ENCODE measurements at places on chromosomes 1 and 21.

DNA sequence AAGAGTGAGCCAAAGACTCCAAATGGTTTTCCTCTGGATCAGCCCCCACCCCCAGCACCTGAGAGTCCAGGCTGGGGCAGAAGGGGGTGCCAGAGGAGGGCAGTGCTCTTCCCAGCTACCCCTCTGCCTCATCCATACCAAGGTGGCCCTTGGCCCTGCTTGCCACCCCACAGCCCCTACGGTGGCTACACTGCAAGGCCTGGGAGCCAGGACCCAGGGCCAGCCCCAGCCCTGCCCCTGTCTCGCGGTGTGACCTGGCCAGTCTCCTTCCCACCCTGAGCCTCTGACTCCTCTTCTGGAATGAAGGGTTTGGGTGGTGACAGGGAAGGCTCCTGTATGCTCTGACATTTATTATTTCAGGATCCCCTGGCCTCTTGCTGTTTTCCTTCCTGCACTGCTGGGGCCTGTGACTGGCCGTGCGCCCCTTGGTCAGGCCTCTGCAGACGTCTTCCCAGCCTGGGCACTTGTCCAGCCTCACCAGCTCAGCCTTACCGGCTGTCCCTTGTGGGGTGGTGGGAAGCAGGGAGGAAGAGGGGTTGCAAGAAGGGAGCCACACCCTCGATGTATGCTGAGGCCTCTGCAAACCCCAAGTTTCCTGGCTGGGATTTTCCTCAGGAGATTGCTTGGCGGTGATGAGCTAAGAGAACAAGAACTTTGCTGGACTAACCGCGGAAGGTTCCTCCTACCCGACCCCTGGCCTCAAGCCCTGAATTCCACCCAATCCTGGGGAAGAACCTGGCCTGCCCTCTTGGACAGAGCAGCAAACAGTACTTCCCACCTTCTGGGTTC is 13.5 kb downstream of the ASAP3 start:
- no peak for DNase-seq

DNA sequence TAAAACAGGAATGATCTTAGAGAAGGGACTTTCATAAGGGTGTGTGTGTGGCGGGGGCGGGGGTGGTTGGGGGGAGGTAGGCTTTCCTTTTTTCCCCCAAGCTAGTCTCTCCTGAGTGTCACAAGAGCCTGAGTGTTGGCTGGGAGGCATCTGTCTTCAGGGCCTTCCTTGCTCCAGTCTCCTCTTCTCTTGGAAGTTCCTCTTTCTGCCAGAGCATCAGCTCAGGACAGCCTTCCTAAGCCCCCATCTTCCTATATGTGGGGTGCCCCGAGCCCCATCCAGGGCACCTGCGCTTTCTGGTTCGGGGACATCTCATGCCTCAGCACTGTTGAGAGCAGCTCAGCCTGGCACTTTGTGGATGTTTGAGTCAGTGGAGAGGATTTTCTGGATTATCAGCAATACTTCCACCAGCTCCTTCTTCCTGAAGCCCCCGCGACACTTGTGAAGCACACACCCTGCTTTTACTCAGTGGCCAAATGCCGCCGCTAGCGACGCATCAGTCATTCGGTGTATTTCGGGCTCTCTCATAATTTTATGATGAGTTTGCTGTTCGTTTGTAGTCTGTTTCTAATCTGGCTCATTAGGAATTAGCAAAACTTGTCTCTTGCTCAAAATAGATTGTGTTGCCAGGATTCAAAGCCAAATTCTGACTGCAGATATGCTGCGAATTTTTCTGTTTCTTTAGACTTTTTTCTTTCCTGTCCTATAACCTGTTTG is 61.7 kb downstream of the GALNT2 start:
- no peak for DNase-seq

- no peak for DNase-seq
Observed at GRCh38 chr21:43763901-43764523, 12.1 kb downstream of the CSTB start.

GRCh38 chr1:116012716-116013115 is 36.4 kb downstream of the SLC22A15 start:
- no peak for DNase-seq

DNA sequence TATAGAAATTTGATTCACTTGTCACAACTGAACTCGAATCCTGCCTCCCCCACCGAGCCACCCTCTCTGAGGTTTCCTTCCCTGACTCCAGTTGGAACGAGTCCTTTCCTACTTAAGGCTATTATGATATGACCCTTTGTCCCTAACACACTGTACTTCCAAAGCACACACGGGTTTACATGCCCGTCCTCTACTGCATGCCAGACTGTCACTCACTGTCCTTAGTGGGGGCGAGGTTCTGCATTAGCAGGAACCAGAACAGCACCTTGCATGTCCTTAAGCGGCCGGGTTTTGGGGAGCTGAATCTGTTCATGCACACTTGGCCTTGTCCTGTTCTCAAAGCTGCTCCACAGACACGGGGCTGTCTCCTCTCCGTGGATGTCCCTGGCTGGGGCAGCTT is 164.6 kb upstream of the KCNJ6 start:
- DNase-seq: no peak

- DNase-seq: no peak
Observed at GRCh38 chr1:241869022-241869421, 21.0 kb downstream of the EXO1 start.

DNA sequence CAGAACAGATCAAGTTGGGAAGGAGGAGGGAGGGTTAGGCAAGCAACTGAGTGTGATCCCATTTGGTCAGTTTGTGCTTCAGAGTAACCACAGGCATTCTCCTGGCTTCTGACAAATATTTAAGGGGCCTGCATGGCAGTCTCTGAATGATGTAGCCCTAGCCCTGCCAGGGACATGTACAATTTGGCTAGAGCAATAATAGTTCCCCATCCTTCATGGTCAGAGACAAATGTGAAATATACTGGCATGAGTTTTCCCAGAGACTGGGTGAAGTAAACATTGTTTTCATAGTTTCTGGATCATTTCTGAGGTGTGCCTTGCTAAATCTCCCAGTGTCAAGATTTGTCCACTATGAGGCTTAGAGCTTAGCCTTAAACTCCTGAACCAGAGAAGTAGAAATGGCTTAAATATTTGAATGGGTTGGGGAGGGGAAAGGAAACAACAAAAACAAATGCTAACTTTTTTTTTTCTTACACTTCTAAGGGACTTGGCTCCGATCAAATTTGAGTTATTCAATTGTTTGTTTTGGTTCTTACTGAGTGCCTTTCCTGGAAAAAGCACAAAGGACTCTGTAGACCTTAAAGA is 42.0 kb upstream of the UBE2U start:
- DNase-seq: no peak

DNA sequence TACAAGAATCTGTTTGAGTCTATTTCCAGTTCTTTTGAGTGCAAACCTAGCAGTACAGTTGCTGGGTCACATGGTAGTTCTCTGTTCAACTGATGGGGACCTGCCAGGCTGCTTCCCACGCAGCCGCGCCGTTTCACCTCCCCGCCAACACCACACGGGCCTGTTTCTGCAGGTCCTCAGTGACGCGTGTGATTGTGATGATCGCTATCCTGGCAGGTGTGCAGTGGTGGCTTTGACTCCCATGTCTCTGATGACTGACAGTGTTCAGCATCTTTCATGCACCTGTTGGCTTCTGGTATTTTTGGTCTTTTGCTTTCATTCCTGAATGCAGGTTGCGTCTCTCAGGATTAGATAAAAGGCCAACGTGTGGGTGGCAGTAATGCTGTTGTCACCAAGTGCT is 41.6 kb downstream of the FAAP20 start:
- no peak for DNase-seq

GRCh38 chr1:207026104-207026534 is 6.4 kb downstream of the C1orf116 start:
- no peak for DNase-seq

- DNase-seq: no peak
Observed at GRCh38 chr1:93446837-93447451, 974 bp upstream of the FNBP1L start.

DNA sequence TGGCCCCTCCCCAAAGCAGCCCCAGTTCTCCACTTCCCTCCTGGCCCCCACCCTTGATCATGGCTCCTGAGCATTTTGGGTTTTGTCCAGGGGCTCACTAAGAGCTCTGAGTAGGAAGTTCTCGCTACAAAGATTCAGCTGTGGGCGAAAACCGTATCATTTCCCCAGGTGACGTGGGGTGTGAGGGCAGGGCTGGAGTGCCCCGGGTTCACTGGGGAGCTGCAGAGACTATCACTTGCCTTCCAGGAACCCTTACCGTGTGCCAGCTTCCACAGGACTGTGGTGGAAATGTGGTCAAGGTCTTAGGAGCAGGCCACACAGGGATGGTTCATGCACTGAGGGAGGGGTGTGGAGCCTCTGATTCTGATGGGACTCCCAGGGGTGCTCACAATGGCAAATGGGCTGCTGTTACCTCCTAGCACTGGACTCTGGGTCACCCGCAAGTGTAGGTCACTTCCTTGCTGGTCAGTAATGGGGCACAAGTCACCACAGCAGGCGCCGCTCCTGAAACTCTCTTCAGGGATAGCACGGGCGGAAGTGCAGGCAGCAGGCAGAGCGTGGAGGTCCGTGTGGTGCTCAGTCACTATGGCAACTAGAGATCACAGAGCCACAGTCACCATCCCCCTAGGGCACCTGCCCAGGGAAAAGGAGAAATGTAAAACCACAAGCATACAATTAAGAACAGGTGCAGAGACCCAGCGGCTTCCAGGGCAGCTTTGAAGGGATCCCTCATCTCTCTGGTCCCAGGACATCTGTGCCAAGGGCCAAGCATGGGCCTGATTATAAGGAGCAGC is 35.4 kb downstream of the RSPH1 start:
- DNase-seq: peak; percentile 35

DNA sequence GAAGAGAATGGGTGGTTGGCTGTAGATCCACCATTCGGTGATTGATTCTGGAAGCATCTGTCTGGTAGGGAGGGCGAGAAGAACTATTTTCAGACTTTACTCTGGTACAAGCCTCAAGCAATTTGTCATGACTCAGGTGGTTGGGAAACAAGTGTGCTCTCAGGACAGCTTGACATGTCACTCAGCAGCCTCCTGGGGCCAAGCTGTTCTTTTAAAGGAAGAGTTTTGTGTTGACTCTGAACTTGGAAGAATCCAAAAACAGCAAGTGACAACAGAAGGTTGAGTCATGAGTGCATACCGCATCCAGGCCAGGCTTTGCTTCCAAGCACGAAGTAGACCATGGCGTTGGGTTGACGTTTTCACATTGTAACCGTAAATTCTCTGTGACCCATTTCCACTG is 65.9 kb downstream of the CLIC6 start:
- no peak for DNase-seq

- no peak for DNase-seq
Observed at GRCh38 chr1:110243146-110243545, 33.0 kb downstream of the KCNC4 start.

GRCh38 chr1:13838236-13838635 is 138.2 kb downstream of the PRDM2 start:
- DNase-seq: no peak

DNA sequence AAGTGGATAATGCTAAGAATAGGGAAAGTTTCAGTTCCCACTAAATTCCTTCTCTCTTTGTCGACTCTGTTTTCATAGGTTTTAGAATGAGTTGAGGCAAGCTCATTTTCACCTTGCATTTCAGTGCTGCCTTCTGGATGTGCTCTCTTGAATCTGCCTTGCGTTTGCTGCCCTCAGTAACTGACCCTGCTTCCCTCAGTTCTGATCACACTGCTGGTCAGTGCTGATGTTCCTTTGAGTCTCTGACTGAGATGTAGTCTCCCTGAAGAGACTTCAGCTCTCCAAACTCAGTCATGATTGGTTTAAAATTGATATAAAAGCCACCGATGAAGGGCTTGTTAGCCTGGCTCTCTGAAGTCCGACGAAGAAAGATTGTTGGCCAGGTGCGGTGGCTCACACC is 25.2 kb upstream of the HMGN1 start:
- no peak for DNase-seq

DNA sequence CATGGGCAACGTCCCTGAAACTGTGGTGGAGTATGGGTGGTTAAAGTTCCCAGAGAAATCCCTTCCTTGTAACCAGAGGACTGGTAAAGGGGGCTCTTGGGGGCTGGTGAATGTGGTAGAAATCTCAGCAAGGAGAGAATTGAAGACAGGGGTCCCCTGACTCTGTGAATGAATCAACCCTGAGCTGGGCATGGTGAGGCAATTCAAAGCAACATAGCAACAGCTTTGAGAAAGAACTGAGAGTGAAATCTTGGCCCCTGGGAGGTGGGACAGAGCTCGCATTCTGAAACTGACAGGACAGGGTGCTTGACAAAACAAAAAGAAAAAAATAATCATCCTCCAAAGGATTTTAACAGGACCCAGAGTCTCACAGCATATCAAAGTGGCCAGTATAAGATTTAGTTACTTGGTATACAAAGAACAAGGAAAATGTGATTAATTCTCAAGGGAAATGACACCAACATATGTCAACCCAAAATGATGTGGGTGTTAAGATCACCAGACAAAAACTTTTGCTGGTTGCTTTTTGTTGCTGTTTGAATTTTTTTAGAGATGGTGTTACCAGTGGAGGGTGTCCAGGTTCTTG is 11.7 kb upstream of the SUMO3 start:
- no peak for DNase-seq

- no peak for DNase-seq
Observed at GRCh38 chr21:19922122-19922521, 1076.1 kb upstream of the NCAM2 start.

- DNase-seq: no peak
Observed at GRCh38 chr1:41122851-41123518, 101.5 kb upstream of the SLFNL1 start.

GRCh38 chr1:110138956-110139355 is 11.3 kb upstream of the SLC6A17 start:
- DNase-seq: no peak

- DNase-seq: no peak
Observed at GRCh38 chr1:230749150-230749549, 2.0 kb downstream of the CAPN9 start.

- DNase-seq: no peak
Observed at GRCh38 chr1:212381397-212382035, 33.2 kb downstream of the PACC1 start.

GRCh38 chr1:71053146-71053545 is 5.5 kb upstream of the PTGER3 start:
- DNase-seq: no peak

DNA sequence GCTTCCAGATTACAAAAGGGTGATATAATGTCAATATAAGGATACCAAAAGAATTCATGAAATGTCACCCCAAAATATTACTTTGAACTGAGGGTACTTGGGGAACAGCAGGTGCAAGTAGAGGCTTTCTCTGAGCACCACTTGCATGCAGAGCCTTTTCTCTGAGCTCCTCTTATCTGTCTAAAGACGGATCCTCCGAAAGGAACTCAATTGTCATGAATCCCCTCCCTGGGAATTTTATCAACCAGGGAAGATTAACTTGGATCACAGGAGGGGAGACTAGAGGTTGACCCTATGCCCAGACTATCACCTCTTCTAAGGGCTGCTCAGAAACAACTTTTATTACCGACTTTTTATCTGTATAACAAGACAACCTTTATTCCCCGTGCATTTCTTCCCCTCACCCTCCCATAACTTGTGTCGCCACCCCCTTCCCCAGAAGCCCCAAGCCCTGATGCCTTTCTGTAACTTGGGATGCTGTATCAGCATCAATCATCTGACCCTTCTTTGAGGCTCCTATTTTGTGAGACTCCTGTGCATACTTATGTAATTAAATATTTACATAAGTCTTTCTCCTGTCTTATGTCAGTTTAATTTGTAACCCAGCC is 94.1 kb downstream of the CACHD1 start:
- no peak for DNase-seq

Data from activated CD4-positive, alpha-beta T cell treated with anti-CD3 and anti-CD28 coated beads for 1 hour (primary cell).